ENCODE measurements at places on chromosomes 11 and 22. TPM values are rescaled to one million over a fixed set of nuclear protein-coding genes. Genes with fewer than 3 reads are reported as not detected.

Gene TMEM191B
- 3.1 TPM for total RNA-seq

Gene SELENOH
- 94.3 TPM for total RNA-seq

Gene RAC2
- total RNA-seq: 0.65 TPM

Gene OR5T2
- total RNA-seq: not detected

DNA sequence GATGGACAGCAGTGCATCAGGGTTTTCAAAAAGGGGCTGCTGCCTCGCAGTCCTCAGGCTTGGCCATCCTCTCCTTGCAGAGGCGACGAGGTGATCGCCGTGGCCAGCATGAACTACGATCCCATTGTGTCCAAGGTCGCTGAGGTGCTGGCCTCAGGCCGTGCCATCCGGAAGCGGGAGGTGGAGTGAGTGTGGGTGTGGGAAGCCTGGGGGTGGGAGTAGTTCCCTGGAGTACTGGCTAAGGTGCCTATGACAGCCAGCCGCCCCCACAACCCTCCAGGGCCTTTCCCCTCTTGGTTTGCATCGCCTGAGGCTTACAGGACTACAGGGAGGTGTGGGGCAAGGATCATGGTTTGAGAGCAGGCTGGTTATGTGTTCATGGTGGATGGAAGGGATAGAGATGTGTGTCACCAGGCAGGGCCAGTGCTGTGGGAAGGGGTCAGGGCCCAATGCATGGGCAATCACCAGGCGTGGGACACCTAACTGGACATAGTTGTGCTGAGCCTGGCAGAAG lies 2.1 kb upstream of the LZTR1 start:
- H3K27ac ChIP-seq: no peak overlapping the region
- H3K27me3 ChIP-seq: no peaks in the 10 kb centered on the region
- DNase-seq: no peak
- no peak overlapping the region for H3K4me3 ChIP-seq
- peaks cover 4% of the 10 kb centered on the region for H3K36me3 ChIP-seq

DNA sequence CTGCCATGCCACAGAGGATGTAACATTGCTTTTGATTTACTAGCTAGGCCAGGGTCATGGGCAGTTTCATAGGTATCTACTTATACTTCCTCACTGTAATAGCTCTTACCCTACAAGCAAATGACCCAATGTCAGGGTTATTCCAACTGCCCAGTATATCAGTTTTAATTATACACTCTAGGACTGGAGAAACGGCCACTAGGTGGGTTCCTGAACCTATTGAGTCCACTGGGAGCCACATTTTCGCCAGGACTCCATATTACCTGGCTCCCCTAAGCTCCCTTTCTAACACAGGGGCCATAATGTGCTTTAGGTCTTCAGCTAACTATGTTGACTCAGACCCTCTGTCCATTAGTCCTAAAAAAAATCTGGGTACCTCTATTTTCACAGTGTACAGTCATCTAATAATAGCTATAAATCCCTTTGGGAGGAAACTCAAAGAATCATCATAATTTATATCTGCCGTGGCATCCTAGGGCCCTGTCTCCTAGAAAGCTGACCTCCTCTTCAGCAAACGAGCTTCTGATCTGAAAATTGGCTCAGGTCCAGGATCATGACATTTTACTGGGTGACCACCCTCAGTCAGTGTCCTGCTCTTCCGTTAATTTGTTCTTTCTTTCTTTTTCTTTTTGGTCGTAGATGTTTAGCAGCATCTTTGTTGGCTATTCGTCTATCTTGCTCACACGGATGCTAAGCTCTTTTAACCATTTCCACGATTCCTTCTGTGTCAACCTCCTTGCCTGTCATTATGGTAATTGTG lies 244.3 kb downstream of the FAM76B start:
- DNase-seq: no peak
- no peak overlapping the region for H3K27ac ChIP-seq
- H3K27me3 ChIP-seq: no peaks in the 10 kb centered on the region
- peaks cover 6% of the 10 kb centered on the region for H3K4me1 ChIP-seq
- H3K4me3 ChIP-seq: no peak overlapping the region

DNA sequence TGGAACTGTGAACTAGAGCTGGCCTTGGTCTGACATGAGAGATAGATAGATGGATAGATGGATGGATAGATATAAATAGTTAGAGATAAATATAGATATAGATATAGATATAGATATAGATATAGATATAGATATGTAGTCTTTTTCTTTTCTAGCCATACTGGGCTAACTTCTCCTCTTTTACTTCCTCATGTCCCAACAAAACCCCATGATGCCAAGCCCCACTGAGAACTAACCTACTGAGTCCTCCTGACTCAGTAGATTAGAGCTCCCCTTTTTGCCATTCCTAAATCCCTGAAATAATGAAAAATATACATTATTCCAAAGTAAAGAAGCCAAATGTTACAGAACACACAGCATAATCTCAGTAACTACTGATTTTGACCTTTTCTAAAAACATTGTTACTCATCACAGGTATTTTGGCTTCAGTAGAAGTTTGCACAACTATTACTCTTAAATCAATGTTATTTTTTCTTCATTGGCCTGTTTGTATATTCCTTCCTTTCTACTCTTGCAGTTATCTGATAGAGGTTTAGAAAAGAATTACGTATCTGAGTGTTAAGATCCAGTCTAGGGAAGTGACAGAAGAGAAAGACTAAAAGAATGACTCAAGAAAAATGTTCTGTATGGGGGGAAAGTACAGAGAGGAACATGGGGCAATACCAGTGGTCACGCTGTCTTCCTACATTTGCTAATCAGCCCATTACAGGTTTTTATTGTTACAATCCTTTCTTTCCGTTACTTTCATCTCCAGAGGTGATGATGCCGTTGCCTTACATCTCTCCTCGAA lies 6.0 kb upstream of the OR10D3 start:
- H3K4me1 ChIP-seq: no peaks in the 10 kb centered on the region
- H3K36me3 ChIP-seq: no peaks in the 10 kb centered on the region
- H3K4me3 ChIP-seq: no peak overlapping the region
- DNase-seq: no peak
- no peaks in the 10 kb centered on the region for H3K27me3 ChIP-seq

DNA sequence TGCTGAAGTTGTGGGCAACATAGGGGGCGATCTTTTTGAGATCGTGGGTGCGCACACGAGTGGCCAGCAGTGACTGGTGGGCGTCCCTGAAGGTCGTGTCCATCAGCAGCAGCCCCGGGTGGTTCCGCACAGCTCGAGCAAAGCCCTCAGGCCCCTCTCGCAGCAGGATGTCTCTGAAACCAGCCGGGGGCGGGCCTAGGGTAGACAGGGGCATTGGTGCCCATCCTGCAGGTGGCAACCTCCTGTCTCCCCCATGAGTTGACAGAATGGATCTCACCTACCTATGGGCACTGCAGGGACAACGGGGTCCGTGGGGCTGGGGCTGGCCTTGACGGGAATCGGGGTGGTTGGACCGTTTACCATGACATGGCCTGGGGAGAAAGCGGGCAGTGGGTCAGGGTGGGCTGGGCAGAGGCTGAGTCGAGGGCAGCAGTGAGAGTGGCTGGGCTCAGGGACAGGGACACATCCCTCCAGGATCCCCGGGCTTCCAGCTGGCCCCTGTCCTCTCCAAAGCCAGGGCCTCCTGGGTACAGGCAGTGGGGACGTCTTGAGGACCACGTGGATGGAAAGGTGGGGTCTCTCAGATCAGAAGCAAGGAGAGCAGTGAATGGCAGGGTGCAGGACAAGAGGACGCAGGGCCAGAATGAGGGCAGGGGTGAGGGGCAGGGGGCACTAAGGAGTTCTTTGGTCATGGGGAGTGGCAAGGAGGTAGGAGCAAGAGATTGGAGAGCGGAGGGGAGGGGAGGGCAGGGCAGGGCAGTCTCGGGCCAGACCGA lies 4.2 kb upstream of the LRFN4 start:
- no peak overlapping the region for H3K27ac ChIP-seq
- H3K36me3 ChIP-seq: no peaks in the 10 kb centered on the region
- H3K27me3 ChIP-seq: no peaks in the 10 kb centered on the region
- H3K4me3 ChIP-seq: no peak overlapping the region

DNA sequence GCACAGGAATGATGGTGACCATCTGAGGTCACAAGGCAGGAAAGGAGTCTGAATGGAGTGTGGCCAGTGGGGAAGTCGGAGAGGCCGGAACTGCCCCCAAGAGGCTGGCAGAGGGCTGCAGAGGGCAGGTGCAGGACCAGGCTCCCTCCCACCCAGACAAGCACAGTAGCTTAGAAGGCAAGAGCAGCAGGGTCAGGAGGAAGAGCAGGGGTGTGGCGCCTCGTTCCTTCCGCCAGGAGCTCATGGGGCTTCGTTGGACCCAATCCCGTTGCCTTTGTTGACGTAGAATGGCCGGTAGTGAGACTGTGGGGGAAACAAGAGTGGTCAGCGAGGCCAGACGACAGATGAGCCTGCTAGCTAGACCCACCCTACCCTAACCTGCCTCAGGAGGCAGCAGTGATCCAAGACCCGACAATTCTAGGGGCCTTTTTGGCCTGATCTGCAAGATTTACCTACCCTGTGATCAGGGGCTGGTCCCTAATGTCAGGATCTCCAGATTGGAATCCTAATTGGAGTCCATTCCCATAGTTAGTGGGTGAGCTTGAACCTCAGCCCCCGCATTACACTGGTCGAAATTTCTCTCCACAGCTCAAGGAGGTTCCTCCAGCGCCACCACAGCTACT lies 25.6 kb downstream of the TRIM29 start:
- no peak overlapping the region for H3K27ac ChIP-seq
- H3K36me3 ChIP-seq: no peaks in the 10 kb centered on the region

DNA sequence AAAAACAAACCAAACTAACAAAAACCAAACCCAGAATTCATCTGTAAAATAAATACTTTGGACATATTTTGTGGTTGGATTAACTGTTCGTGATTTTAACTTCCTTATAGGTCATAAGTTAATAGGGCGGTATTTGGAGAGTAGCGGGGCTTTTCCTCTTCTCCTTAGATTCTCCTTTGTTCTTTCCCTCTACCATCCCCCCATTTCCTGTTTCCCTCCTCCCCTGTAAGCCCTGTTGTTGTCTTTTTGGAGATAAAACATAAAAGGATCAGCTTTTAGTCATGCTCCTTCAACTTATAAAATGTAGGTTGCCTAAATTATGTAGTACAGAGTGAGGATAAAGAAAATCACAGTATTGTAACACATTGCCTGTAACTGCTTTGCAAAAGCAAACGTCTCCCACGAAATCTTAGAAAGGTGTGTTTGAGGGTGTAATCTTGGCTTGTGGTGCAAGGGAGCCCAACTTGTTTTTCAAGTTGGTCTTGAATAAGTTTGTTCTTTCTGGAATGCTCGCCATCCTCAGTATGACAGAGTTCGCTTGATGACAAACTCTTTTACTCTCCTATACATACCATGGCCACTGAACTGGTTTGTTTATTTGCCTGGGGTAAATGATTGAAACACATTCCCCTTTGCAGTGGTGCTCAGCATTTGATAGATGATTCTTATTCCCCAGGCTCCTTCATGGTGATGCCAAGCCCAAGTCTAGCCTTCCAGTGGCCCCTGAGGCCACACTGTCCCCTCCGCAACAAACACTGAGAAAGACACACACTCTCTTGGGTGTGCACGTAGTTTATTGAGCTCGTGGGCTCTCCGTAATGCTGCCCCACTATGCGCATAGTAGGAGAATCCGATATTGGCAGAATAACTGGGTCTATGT lies 49.4 kb downstream of the TEAD1 start:
- H3K36me3 ChIP-seq: no peaks in the 10 kb centered on the region
- DNase-seq: peak; percentile 60
- peak overlapping the region; percentile 2 for H3K4me3 ChIP-seq
- no peaks in the 10 kb centered on the region for H3K27me3 ChIP-seq
- H3K27ac ChIP-seq: peak overlapping the region; percentile 76

GRCh38 chr11:128520888-128521681 lies 66.3 kb downstream of the ETS1 start:
- peak overlapping the region; percentile 98 for H3K27ac ChIP-seq
- peak overlapping the region; percentile 94 for H3K4me3 ChIP-seq
- no peaks in the 10 kb centered on the region for H3K27me3 ChIP-seq

- H3K4me1 ChIP-seq: peaks cover 5% of the 10 kb centered on the region
- H3K27ac ChIP-seq: peak overlapping the region; percentile 78
- DNase-seq: peak; percentile 83
- no peaks in the 10 kb centered on the region for H3K36me3 ChIP-seq
- no peaks in the 10 kb centered on the region for H3K27me3 ChIP-seq
These were observed 733.5 kb upstream of the CCDC90B start for GRCh38 chr11:84019571-84020194.

GRCh38 chr22:48651036-48651890 lies 1176.4 kb downstream of the BRD1 start:
- H3K27me3 ChIP-seq: no peaks in the 10 kb centered on the region
- H3K4me3 ChIP-seq: no peak overlapping the region
- DNase-seq: no peak
- no peaks in the 10 kb centered on the region for H3K36me3 ChIP-seq

DNA sequence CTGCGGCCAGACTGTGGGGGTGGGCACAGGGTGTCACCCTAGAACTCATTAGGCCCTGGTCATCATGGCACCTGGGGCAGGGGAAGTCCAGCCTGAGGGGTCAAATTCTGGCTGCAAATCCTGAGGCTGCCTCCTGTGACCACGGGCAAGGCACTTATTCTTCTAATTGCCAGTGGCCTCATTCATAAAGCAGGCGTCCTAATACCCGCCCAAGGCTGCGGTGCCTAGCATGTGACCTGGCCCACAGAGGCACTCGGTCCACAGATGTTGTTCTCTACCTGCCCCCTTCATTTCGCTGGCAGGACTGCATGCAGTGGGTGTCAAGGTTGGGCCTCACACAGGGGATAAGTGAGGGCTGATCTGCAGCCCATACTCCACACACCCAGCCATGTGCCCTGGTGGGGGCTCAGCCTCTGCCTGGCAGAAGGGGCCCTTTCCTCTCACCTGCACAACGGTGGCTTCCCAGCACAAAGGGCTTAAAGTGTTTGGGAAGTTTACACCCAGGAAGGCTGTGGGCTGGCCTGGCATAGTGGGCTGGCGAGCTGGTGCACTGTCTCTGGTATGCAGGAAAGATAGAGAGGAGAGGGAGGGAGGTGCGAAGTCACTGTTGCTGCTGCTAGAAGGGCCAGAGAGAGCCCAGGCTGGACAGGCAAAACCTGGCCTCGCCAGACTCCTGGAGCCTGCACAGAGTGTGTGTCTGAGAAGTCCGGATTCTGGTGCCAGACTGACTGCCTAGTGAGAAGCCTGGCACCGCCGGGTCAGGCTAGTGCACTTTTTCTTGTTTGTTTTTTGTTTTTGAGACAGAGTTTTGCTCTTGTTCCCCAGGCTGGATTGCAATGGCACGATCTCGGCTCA lies 3.2 kb downstream of the MPST start:
- H3K36me3 ChIP-seq: peaks cover 7% of the 10 kb centered on the region
- H3K27me3 ChIP-seq: no peaks in the 10 kb centered on the region
- DNase-seq: no peak
- peaks cover 11% of the 10 kb centered on the region for H3K4me1 ChIP-seq

DNA sequence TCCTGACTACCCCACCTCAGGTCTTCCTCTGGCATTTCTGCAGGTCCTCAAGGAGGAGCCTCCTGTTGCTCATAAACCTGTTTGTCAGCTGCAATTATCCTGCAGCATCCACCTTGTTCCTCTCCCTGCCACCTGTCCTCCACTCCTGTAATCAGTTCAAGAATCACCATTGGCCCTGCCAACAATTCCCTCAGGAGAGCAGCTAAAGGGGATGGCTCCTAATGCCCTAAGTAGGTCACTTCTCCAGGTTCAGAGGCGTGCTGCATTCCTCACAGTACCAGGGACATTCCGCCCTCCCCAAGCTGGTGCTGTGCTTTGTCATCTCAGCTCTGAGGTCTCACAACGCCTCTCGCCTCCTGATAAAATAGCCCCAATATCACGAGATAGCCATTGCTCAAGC lies 2.1 kb downstream of the CLDN25 start:
- no peak overlapping the region for H3K27ac ChIP-seq
- H3K36me3 ChIP-seq: no peaks in the 10 kb centered on the region
- DNase-seq: no peak
- no peak overlapping the region for H3K4me3 ChIP-seq
